A549 treated with CORT108297 at 1 μM for 4 hours (cell line): ENCODE measurements at places on chromosomes 2 and 18. TPM values are rescaled to one million over a fixed set of nuclear protein-coding genes. Genes with fewer than 3 reads are reported as not detected.

Gene SP5
- total RNA-seq: 0.05 TPM in 1 of 5 replicates, not detected in the others

Gene TUBB8B
- 0.07 TPM in 1 of 5 replicates, not detected in the others for total RNA-seq

Gene LPIN2
- total RNA-seq: 14.7 to 19.1 TPM (median 16.8 TPM) in 5 replicates

Gene SPC25
- total RNA-seq: 15.7 to 21.5 TPM (median 20.3 TPM) in 5 replicates

Gene TXNDC2
- total RNA-seq: 0.07 to 0.32 TPM (median 0.10 TPM) in 5 replicates

Gene PARD6G
- 2.8 to 3.5 TPM (median 3.2 TPM) in 5 replicates for total RNA-seq

Gene SULT1C3
- total RNA-seq: not detected in 5 replicates
